Muscle of leg (tissue), 16 donors: ENCODE measurements at places on chromosomes 7 and 10.

GRCh38 chr10:74922921-74923320 is 96.5 kb downstream of the KAT6B start:
- no peak for DNase-seq

- DNase-seq: peak; percentile 90
These were observed 1.2 kb downstream of the BAG3 start for GRCh38 chr10:119652361-119652730.

DNA sequence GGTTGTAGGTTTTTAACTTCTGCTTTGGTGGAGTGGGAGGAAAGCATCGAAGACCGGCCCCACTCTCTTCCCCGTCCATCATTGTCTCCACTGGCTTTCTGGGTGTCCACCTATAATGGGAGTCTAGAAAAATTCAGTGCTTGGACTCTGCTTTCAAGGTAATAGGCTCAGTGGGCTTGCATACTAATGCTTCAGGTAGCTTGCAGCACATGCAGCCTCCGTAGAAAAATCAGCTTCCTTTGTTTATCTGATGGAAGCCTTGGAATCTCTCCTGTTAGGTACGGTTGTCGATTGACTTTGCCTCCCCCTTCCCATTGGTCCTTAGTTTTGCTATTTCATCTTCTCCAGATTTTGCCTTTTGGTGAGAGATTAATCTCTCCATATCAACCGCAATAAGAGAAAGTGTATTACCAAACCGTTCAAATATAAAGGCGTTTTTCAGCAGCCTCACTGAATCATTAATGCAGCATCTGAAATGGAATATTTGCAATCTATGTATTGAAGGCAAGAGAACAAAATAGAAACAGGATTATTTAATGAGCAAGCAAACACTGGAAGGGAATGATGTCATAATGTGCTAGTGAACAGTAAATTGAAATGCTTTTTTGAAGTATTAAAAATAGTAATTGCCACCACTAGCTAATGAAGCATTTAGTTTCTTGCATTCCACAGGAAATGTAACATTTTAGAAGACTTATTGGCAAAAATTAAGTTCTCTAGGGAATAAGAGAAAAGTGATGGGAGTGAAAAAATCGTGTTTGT is 944 bp downstream of the AVL9 start:
- peak; percentile 15 for DNase-seq

- DNase-seq: no peak
These were observed 387.8 kb downstream of the GRID1 start for GRCh38 chr10:85978566-85979358.

- peak; percentile 72 for DNase-seq
These were observed 245.0 kb downstream of the PRPF18 start for GRCh38 chr10:13831711-13832141.

GRCh38 chr10:48523820-48524758 is 80.8 kb downstream of the ARHGAP22 start:
- DNase-seq: no peak

DNA sequence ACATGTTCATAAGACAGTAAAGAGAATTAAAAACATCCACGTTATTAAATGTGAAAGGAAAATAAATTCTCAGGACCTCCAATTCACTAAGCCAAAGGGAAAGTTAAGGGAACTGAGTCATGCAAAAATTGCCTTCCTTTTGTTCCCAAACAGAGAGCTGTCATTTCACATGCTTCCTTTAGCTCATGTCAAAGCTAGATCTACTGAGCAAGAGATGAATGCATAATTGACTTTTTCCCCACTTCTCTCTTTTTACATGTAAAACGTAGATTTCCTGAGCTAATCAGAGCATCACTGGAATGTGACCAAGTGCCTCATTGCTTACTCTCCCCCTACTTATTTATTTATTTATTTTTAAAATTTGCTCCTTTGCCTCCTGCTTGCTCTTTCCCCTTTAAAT is 129.1 kb upstream of the AMPH start:
- DNase-seq: no peak

DNA sequence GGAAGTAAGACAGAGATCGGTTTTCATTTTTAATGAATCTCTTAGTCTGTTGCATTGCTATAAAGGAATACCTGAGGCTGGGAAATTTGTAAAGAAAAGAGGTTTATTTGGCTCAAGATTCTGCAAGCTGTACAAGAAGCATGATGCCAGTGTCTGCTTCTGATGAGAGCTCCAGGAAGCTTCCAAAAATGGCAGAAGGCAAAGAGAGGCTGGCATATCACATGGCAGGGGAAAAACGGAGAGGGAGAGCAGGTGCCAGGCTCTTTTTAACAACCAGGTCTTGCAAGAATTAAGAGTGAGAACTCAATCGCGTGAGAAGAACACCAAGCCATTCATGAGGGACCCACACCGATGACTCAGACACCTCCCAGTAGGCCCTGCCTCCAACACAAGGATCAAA is 125.0 kb upstream of the THSD7A start:
- DNase-seq: no peak

GRCh38 chr10:1289591-1289990 is 233.4 kb downstream of the WDR37 start:
- DNase-seq: no peak

GRCh38 chr7:100088095-100088620 is 611 bp upstream of the COPS6 start:
- no peak for DNase-seq

GRCh38 chr7:101517304-101517703 is 111.8 kb downstream of the MYL10 start:
- no peak for DNase-seq

DNA sequence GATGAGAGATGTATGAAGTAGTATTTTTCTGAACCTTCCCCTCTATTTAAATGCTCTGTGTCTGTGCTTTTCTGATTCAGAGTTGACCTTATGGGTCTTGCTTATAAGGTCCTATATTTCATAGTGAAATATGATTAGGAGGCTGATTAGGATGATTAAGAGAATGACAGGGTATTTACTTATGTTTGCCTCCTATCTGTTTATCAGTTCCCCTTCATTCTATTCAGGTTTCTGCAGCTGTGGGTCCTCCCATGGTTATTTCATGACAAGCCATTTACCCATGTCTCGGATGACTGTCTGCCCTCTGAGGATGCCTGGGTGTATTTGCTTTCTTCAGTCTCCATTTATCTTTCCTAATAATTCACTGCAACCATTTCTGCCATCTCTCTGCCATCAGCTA is 16.9 kb downstream of the RPA3 start:
- DNase-seq: no peak

GRCh38 chr7:10888861-10889260 is 84.8 kb upstream of the PHF14 start:
- DNase-seq: no peak

DNA sequence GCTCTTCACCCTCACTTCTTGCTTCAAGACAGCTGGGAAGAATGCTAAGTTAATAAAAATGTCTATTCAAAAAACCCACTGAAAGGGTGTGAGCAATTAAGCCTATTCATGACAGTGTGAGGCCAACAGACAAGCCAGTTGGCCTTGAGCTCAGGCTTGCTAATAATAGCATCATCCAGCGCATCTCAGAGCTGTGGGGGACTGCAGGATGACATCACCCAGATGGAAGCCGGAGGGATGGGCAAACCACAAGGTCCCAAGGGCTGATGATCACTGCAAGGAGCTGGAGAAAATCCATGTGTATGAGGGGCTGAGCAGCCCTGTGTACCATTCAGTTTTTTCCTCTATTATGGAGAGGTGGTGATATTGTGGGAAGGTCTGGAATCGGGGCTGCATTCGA is 770.4 kb downstream of the TNS3 start:
- peak; percentile 93 for DNase-seq

- DNase-seq: peak; percentile 35
These were observed 68.1 kb upstream of the ITPRID1 start for GRCh38 chr7:31445686-31446355.

GRCh38 chr10:86803156-86803555 is 46.7 kb downstream of the BMPR1A start:
- DNase-seq: no peak

- no peak for DNase-seq
These were observed 244.9 kb downstream of the MAD1L1 start for GRCh38 chr7:1987591-1988532.

- no peak for DNase-seq
These were observed 65.9 kb upstream of the LRRN3 start for GRCh38 chr7:111025006-111025405.

DNA sequence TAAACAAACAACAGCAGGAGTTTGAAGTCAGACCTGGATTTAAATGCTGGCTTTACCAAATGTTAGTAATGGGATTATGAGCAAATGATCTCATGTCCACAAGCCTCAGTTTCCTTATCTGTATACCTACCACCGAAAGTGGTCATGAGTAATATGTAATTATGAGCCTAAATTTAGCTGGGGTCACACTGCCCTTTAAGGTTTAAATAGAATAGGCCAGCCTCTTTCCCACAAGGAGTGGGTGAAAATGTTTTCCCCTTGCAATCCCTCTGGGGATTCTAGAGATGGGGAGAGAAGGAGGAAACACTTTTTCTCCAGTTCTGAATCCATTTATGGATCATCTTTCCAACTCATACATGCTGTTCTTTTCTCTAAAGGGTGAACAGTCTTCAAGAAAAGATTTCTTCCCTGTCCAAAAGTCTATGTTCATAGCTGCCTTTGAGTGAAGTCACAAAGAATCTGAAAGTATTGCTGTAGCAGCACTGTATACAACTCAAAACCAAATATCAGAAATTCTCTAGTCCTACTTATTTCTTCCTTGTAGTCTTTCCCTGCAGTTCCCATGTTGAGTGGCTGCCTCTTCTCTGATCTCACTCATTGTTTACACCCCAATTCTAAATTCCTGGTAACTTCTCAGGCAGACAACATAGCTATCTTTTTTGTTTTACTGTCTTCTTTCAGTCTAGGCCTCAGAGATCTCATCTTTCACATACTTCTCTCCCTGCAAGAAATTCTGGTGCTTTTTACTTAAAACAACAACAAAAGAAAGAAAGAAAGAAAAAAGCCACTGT is 7.4 kb upstream of the TSPAN12 start:
- DNase-seq: no peak

DNA sequence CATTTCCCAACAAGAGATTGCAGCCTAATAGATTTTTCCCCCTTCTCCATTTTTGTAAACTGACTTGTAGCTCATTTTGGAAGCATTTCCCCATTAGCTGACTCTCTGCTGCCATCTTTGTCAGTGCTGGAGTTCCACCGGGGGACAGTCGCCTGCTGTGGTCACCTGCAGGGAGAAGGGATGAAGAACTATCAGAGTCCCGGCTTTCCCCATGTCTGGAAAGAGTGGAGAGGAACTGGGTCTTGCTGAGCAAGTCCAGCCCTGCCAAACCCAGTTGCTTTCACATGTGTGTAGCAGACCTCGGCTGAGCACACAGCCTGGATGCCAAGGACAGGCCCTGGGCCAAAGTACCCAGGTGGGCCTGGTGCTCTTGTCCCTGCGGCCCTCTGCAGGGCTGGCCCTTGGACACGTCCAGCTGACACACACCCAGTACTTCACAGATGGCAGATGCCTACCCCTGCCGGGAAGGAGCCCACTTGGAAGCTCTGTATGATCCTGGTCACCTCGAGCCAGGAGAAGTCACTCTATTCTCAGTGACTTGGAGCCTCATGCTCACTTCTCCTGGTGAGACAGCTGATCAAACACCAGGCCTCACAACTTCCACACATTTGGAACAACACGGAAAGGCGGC is 157.3 kb upstream of the NPVF start:
- DNase-seq: peak; percentile 54

DNA sequence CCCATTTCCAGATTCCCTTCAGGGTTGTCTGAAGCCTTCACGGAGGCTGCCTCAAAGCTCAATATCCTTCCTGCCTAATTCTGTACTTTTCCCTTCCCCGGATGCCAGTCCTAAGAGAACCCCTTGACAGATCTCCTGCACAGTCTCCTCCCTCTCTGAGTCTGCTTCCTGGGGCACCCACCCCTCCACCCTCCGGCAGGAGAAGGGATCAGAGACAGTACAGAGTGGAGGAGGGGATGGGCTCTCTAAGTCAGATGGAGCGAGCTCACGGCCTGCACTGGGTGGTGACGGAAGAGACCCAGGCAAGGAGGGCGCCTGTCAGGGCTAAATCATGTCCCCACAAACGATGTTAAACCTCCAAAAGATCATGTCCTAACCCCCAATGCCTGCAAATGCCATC is 48.0 kb upstream of the CARD11 start:
- no peak for DNase-seq

GRCh38 chr7:19561121-19561805 is 147.6 kb downstream of the POLR1F start:
- DNase-seq: no peak

DNA sequence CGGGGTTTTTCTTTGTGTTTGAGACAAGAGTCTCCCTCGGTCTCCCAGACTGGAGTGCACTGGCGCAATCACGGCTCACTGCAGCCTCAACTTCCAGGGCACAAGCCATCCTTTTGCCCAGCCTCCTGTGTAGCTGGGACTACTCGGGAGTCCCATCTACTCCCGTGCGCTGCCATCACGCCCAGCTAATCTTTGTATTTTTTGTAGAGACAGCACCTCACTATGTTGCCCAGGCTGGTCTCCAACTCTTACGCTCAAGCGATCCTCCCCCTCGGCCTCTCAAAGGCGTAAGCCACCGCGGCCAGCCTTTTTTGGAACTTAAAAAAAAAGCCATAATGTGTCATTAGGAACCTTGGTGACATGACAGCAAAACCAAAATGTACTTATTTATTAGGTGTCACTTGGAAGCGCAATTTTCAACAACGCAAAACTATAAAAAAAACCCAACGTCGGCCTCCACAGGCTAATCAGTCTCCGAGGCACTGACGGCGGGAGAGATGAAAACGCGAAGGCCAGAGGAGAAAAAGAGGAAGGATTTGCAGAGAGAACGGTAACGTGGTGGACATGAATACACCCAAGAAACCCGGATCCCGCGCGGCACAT is 911 bp upstream of the HNRNPH3 start:
- peak; percentile 77 for DNase-seq

- DNase-seq: no peak
These were observed 34.1 kb downstream of the ZRANB1 start for GRCh38 chr10:124975977-124976514.

- no peak for DNase-seq
These were observed 264.1 kb upstream of the DGKB start for GRCh38 chr7:15166620-15167019.

- DNase-seq: no peak
These were observed 260.3 kb upstream of the TCERG1L start for GRCh38 chr10:131571865-131572264.

DNA sequence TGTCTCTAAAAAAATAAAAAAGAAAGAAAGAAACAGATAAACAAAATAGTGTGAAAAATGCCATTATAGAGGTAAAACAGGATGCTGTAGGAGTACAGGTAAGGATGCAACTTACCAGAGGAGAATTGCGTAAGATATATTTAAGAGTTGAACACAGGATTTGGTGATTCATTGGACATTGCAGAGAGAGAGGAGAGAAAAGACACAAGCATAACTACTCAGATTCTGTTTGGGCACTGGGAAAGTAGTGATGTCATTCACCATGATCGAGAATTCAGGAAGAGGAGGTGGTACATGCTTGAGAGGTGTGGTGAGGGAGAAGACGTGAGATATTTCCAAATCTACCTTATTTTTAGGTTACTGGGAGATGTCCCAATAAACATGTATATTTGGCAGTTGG is 97.6 kb downstream of the AASS start:
- no peak for DNase-seq

GRCh38 chr10:73576178-73576889 is 14.8 kb downstream of the USP54 start:
- peak; percentile 87 for DNase-seq

- no peak for DNase-seq
These were observed 41.4 kb downstream of the LOXL4 start for GRCh38 chr10:98226508-98227144.
